ENCODE measurements at places on chromosomes 7 and 10.

DNA sequence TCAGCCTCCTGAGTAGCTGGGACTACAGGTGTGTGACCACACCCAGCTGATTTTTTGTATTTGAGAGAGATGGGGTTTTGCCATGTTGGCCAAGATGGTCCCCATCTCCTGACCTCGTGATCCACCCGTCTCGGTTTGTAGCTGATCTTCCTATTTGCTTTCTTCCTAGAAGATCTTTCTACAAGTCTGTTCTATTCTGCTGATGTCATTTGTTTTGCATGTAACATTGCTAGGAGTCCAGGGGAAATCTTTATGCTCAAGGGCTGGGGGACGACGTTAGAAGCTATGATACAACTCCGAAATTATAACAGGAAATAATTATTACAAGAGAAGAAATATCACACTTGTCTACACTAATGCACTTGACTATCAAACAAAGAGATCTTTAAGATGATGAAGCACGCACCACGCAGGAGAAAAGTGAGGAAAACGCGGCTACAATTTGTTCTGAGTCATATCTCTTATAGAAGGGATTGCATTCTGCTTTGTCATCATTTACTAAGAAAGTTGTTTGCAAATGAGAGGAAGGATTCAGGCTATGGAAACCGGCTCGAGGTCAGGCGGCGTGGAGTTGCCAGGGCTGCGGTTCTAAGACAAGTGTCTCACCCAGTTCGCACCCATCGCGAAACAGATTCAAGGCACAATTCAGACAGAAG, 103.0 kb upstream of the CARD11 start:
- DNase-seq: no peak

- no peak for DNase-seq
Measured at GRCh38 chr10:29131952-29132547, 156.8 kb upstream of the LYZL1 start.

GRCh38 chr7:29139796-29140195, 6.5 kb downstream of the CPVL start:
- no peak for DNase-seq

- DNase-seq: no peak
Measured at GRCh38 chr7:26594553-26594952, 269.8 kb downstream of the SKAP2 start.

- DNase-seq: no peak
Measured at GRCh38 chr7:28149291-28150101, 31.1 kb downstream of the JAZF1 start.

- DNase-seq: no peak
Measured at GRCh38 chr10:108375691-108376090, 1211.2 kb upstream of the SORCS1 start.

DNA sequence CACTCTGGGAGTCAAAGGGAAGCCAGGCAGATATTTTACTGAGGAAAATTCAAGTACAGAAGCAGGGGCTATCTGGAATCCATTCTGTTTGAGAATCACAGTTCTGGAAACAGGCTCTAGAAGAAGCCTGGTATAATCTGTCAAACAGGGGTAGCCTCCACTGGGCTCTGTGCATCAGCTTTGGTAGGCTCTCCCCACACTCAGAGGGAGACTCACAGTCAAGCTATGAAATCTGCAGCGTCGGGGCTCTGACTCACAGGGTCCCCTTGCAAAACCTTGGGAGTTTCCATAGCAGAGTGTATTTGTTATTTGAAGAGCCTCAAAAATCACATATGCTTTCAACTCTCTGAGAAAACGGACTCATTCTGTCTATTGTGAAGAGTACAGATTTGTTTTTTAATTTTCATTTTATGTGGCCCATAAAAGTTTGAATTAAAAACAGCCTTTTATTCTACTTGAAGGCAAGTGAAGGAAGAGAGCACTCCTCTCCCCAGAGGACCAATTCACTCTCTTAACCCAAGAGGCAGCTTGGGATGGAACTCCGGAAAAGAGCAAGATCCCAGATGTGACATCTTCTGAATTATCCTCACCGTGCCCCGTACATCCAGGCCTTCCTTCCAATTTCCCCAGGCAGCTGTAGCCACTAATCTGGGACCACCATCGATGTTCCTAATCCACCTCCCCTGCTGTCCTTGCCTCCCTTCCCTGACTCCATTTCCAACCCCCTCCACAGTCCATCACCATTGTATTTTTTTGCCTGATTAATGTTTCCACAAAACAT, 590.9 kb upstream of the MGMT start:
- DNase-seq: no peak

DNA sequence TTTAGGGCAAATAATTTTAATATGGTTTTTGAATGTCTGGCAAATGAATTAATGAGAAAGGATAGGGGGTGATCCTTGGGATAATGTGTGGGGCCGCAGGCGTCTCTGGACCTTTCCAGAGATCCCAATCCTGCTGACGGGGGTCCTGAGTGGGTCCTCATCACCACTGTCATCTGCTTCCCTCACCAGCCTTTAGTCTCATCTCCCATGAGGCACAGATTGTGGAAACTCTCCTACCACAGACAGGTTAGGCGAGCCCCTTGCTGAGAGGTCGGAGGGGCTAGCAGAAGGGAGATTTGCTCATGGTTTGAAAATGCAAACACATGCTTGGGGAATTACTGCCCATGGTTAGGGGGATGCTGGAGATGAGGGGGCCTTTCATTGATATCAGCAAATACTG, 484.6 kb downstream of the RPS24 start:
- DNase-seq: no peak

DNA sequence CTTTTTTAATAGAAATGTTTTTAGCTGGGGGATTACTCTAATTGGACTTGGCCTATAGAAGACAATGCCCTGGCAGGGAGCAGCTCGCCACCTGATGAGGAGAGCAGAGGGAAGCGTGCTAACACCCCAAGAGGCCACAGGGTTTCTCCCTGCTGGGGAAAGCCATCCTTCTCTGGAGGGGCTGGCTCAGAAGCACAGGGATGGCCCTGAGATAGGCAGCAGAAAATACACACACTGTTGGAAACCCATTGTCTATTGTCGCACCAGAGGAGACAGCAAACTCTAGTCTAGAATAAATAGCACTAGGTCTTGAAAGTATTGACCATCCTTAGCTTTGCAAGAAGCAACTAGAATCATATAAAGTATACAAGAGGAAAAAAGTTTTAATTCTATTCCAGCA, 5.4 kb downstream of the COBL start:
- no peak for DNase-seq
